ENCODE measurements at places on chromosomes 7 and 10.

DNA sequence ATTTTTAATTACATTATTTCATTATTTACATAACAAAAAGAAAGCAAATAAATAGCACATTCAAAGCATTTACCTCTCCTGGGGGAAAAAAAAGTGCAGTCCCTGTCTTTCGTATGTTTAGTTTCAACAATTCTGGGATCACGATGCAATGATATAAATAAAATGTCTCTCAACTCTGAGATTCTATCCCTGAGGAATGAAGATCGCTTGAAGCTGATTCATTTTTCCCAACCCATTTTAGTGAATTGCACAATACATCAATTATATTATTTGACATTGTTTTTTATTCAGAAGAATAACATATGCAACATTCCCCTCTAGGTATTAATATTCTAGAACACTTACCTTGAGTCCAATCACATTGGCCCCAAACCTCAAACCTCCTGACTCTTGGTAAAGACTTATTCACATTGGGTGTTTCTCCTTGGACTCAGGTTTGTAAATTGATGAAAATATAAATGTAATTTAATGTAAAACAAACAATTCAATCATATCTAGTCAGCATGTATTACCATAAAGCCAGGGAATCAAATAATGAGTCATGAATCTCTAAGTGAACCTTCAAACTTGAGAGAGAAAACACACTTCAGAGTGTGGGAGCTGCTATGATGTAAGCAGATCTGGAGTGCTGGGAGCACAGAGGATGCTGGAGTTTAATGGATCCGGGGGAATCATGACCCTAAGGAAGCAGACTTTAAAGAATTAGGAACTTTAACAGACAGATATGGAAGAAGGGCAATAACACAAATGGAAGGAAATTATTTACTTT is 5.3 kb upstream of the SCIN start:
- DNase-seq: no peak

- DNase-seq: no peak
Measured at GRCh38 chr10:69009360-69009759, 20.8 kb downstream of the KIFBP start.

- no peak for DNase-seq
Measured at GRCh38 chr7:50837965-50838364, 55.3 kb upstream of the GRB10 start.

DNA sequence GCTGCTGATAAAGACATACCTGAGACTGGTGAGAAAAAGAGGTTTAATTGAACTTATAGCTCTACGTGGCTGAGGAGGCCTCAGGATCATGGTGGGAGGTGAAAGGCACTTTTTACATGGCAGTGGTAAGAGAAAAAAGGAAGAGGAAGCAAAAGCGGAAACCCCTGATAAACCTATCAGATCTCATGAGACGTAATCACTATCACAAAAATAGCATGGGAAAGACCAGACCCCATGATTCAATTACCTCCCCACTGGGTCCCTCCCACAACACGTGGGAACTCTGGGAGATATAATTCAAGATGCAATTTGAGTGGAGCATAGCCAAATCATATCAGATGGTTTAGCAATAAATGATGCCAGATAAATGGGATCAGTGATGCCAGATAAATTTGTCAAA is 892.0 kb upstream of the CELF2 start:
- DNase-seq: no peak

GRCh38 chr7:4726566-4726965 is 44.5 kb downstream of the FOXK1 start:
- no peak for DNase-seq

GRCh38 chr7:100901921-100902332 is 6.2 kb upstream of the ACHE start:
- no peak for DNase-seq

DNA sequence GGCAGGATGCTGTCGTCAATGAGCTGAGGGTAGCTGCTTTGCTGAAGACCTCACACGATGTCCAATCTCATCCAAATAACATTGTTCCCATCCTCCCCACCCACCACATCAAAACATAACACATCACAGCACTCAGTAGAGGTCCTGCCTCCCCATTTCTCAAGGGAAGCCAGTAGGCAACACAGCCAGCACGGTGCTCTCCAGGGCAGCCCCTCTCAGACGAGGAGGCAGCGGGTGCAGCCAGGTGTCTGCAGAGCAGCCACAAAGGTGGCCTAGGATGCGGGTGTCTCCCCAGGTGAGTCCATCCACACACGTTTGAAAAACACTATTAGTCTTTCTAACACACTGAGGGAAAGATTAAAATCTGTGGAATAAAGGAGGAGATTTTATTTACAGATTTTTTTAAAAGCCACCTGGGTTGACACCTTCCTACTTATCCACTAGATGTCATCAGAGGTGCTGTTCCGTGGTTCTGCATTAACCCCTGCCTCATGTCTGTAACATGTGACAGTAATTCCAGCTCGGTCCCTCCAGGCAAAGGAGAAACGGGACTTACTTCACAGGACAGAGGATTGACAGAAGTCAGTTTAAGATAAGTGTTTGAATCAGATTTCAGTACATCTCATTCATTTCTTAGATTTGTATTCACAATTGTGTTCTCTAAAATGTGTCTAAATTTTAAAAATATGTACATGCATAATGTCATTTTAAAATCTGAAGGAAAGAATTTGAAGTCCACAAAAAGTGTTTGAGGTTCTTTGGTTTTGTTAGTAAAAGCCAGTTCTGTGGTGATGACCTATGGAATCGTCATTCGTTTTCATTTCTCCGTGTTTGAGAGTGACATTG is 68.0 kb downstream of the LANCL2 start:
- peak; percentile 36 for DNase-seq

- DNase-seq: no peak
Measured at GRCh38 chr7:75055830-75056772, 17.5 kb downstream of the RCC1L start.

DNA sequence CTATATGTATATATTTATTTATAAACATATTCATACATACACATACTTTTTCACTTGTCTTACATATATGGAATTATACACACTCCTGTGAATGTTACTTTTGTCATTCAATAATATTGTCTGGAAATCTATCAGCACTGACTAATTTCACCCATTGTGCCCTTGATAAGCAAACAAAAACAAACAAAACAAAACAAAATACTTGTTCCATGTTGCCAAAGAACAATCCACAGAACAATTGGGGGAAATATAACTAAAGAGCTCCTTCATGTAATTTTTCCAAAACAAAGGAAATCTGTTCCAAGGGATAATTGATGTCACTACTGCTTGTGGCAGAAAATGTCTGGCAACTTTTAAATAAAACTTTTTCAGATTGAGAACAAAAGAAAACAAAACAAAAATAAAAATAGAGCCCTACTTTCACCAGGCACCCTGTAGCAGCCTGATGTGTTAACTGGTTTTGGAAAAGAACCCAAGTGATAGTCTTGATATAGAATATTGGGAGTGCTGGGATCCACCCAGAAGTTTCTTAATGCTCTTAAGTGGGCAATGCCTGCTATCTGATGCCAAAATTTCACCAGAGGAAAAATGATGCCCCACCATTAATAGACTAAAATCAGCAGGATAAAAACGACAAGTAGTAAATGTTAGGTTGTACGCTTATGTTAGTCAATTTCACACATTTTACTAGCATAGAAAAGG is 34.0 kb upstream of the CCDC7 start:
- DNase-seq: no peak

DNA sequence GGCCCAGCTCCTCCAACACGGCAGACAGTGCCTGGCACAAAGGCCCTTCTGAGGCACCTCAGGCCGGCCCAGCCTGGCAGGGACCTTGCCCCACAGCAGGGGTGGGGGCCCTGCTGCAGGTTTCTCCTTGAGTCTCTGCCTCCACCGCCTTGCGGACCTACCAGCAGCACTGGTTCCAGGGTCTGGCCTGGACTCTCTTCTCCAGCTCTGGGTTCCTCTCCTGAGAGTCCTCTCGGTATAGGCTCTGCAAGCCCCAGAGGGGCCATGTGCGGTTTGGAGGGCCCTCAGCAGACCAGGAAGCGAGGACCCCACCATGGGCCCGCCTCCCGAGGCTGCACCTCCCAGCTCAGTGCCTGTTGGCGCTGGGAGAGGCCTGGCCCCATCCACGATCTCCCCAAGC is 38.1 kb upstream of the ADGRA1 start:
- no peak for DNase-seq

- DNase-seq: no peak
Measured at GRCh38 chr7:91569728-91570457, 305.7 kb downstream of the FZD1 start.

DNA sequence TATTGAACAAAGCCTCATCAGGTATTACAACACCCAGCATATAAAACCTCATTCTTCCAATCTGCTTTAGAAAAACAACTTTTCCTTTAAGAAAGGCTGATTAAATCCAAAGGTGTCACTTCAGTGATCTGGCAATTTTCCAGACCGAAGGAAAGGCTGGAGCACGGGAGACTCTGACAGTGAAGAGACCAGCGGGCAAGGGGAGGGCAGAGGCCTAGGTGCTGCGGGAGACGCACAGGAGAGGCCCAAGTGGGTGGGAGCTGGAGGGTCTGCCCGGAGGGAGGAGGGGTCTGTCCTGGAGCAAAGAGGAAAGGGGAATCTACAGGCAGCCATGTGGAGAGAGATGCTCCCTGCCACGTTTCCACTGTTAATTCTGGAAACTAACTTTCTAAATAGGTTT is 24.3 kb upstream of the PPP2R2D start:
- no peak for DNase-seq

GRCh38 chr7:2405601-2406345 is 2.4 kb downstream of the CHST12 start:
- peak; percentile 74 for DNase-seq

GRCh38 chr7:113912876-113913275 is 5.9 kb downstream of the PPP1R3A start:
- DNase-seq: no peak

DNA sequence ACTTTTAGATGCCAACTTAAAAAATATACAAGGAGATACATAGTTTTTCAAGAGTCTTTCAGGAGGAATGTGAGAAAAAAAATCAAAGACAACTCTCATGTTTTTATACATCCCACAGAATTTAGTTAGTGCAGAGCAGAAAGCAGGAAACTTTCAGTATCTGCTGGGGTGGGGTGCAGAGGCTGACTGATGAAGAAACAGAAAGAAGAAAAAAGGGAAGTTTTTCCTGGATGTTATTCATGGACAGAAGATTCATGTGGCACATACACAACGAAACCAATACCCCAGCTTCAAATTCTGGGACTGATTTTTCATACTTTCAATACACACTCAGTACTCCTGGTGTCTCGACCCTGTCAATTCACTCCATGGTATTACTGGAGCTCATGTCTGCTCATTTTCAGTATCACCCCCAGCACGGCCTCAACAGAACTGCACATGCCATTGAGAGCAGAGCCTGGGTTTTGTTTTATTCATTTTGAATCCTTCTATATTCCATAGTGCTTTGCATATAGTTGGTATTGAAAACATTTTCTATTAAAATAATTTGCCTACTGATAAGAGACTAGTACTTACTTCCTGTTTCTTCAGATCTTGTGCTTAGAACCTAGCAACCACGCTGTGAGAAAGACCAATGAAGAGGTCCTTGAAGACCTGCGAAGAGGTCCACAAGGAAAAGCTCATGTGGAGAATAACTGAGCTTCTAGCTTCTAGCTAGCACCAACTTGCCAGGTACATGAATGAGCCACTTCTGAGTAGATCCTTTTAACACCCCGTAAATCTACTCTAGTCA is 49.0 kb downstream of the NDUFB2 start:
- DNase-seq: no peak

DNA sequence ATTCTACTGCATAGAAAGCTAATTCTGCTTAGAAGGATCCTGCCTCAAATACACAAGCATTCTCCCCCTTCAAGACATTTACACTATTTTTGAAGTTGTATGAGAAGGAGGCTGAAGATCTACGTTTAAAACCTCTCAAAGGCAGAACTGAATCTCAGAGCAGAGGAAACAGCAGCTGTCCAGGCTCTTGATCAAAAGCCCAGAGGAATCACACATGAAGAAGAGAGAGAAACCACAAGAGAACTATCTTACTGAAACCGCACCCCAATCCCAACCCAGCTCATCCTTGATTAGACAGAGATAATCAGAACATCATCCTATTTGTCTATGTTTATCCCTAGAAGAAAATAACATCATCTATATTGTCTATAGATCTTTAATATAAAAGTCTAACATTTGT is 2.2 kb upstream of the DNAJC1 start:
- DNase-seq: no peak

- no peak for DNase-seq
Measured at GRCh38 chr7:20220921-20221547, 3.9 kb upstream of the MACC1 start.

DNA sequence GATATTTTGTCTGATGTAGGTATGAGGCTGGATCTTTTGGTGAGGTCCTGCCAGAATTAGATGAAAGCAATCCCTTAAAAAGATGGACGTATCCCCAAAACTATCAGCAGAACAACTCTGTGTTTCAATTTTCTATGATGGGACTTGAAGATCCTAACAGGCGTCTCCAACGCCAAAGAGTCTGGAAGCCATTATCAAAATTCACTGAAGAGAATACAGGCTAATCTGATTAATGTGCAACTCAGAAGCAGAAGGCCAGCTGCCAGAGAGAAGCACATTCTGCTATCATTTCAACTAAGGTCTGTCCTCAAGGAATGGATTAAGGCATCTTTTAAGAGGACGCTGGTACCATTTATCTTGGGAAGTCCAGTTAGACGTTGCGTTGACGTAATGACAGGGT is 119.7 kb downstream of the FGFR2 start:
- no peak for DNase-seq

- no peak for DNase-seq
Measured at GRCh38 chr7:86932038-86932512, 127.4 kb downstream of the ELAPOR2 start.

- no peak for DNase-seq
Measured at GRCh38 chr7:6232116-6232515, 40.3 kb downstream of the CYTH3 start.

Measured in GM19239 (cell line).